ENCODE measurements at places on chromosomes 16 and 17.

- DNase-seq: no peak
Observed at GRCh38 chr16:62872339-62872738, 836.1 kb upstream of the CDH8 start.

- DNase-seq: no peak
Observed at GRCh38 chr17:42002792-42003301, 14.4 kb downstream of the DNAJC7 start.

DNA sequence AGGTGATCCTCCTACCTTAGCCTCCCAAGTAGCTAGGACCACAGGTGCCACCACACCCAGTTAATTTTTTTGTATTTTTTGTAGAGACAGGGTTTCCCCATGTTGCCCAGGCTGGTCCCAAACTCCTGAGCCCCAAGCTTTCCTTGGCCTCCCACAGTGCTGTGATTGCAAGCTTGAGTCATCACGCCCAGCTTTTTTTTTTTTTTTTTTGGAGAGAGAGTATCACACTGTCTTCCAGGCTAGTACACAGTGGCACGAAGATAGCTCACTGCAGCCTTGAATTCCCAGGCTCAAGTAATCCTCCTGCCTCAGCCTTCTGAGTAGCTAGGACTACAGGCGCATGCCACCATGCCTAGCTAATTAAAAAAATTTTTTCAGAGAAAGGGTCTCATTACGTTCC, 27.2 kb downstream of the HEATR9 start:
- DNase-seq: no peak

- no peak for DNase-seq
Observed at GRCh38 chr16:86664522-86665318, 86.4 kb downstream of the FOXL1 start.

GRCh38 chr16:81693744-81694303, 85.3 kb upstream of the PLCG2 start:
- no peak for DNase-seq

- DNase-seq: no peak
Observed at GRCh38 chr16:11240636-11241473, 15.1 kb downstream of the SOCS1 start.

- DNase-seq: no peak
Observed at GRCh38 chr17:69367298-69367697, 40.4 kb upstream of the ABCA5 start.

GRCh38 chr16:46690281-46691178, 1.1 kb downstream of the ORC6 start:
- no peak for DNase-seq

DNA sequence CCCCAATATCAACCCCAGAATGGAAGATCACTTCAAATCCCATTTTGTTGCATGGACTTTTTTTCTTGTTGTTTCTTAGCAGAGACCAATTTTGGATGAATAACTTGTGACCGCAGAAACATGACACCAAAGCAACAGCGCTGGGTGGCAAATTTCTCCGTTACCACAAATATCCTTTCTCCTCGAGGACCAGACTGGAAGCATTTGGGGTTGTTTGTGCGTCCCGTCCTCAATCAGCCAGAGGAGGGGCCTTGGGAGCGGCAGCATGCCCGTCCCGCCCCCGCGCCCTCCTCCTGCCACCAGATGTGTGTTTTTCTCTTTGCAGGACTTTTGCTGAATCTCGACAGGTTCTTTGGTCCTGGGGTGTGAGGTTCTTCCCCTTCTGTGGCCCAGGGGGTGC, 282.5 kb upstream of the FOXF1 start:
- DNase-seq: no peak

DNA sequence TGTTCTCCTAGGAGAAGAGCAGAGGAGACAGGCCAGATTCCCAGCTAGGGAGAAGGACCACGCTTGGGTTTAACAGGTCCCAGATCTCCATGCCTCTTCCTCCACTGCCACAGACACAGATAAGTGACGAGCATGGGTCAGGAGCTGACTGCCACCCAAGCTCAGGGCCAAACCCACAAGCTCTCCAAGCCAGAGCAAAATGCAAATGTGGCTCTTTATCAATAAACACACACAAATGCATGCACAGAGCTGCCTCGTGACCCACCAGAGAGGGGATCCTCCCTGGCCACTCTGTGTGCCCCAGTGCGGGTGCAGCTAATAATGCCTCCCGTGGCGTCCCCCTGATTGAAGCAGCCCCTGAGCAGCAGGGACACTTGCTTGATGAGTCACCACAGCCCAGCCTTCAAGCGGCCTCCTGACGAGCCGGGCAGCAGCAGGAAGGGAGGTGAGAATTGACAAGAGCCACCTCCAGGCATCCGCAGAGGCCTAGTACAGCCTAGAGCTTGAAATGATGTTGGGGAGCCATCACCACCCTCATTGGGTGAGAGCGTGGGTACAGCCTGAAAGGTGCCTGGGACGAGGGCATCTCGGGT, 143.9 kb downstream of the CCDC182 start:
- no peak for DNase-seq

DNA sequence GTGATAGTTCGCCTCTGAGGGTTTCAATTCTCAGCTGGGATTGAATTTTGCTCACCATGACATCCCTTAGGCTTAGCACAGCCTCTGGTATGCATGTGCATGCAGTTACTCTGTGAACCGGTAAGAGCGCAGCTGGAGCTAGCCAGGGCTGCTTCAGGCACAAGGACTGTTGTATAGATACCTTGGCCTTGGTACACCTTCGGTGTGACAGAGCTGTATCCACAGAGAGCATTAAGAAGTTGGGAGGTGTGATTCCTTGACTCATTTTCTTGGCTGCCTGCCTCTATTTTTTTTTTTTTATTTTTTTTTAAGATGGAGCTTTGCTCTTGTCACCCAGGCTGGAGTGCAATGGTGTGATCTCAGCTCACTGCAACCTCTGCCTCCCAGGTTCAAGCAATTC, 2.2 kb upstream of the NUTF2 start:
- no peak for DNase-seq

DNA sequence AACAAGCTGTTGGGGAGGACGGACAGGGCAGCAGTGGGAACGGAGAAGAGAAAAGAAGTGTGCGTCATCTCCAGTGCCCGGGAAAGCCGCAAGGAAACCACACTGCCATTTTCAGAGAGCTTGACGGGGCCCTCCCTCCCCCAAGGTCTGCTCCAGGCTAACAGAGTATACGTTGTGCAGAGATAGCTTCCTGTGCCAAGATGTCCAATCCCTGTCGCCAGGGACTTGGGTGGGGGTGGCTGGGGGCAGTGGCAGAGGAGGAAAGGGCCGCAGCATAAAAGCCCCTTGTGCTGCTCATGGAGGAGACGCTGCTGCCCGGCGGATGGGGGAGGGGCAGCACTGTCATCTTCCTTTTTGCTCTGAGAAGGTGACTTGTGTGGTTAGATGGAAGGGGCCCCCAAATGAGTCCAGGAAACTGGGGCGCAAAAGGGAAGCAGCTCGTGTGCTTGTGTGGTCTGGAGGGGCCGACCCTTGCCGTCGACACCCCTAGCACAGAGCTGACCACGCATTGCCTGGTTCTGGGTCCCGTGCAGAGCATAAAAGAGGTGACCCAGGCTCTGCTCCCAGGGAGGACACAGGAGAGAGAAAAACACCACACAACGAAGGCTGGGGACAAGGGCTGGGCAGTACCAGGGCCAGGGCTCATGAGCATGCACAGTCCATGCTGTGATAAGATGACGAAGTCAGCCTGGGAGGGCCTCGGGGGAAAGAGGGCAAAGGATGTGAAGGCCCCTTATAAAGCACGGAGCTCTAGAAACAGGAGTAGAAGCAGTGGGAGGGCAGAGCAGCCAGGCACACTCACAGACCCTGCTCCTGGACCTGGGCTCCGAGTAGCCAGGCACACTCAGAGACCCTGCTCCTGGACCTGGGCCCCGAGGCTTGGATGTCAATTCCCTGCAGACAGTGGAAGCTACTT, 372.7 kb downstream of the SLC39A11 start:
- DNase-seq: peak; percentile 14

- no peak for DNase-seq
Observed at GRCh38 chr16:49495596-49496355, 122.2 kb downstream of the C16orf78 start.

GRCh38 chr17:68719431-68719830, 118.3 kb upstream of the FAM20A start:
- DNase-seq: no peak

- no peak for DNase-seq
Observed at GRCh38 chr16:1791256-1791942, 2.1 kb downstream of the IGFALS start.

GRCh38 chr16:19123535-19124178, 9.9 kb downstream of the ITPRIPL2 start:
- no peak for DNase-seq

GRCh38 chr16:87351320-87351698, 32.3 kb downstream of the FBXO31 start:
- no peak for DNase-seq

- DNase-seq: no peak
Observed at GRCh38 chr17:36625188-36625587, 23.8 kb downstream of the MRM1 start.

DNA sequence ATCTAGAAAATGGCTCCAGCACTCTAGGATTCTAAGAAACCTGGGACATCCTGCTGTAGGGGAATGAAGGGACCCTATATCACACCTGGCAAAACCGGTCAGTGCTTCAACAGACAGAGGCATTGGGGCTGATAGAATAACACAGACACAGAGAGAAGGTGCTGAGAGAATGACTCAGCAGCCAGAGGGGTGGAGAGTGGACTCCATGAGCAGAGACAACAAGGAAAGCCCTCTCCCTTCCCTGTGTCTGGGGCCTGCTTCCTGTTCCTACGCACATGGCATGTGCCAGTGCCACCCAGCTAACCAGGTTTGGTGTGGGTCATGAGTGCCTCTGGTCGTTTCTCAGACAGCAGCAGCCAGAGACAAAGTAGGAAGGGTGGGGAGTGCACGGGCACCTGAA, 140.3 kb downstream of the CCT6B start:
- DNase-seq: no peak

GRCh38 chr16:69775563-69775962, 13.4 kb downstream of the WWP2 start:
- no peak for DNase-seq

GRCh38 chr16:48433116-48433849, 48.1 kb upstream of the SIAH1 start:
- DNase-seq: no peak

GRCh38 chr17:81563861-81564586, 11.9 kb upstream of the FAAP100 start:
- no peak for DNase-seq

- DNase-seq: no peak
Observed at GRCh38 chr16:3182608-3183444, 5.2 kb upstream of the OR1F1 start.

- DNase-seq: no peak
Observed at GRCh38 chr16:50311134-50311528, 44.8 kb downstream of the ADCY7 start.

DNA sequence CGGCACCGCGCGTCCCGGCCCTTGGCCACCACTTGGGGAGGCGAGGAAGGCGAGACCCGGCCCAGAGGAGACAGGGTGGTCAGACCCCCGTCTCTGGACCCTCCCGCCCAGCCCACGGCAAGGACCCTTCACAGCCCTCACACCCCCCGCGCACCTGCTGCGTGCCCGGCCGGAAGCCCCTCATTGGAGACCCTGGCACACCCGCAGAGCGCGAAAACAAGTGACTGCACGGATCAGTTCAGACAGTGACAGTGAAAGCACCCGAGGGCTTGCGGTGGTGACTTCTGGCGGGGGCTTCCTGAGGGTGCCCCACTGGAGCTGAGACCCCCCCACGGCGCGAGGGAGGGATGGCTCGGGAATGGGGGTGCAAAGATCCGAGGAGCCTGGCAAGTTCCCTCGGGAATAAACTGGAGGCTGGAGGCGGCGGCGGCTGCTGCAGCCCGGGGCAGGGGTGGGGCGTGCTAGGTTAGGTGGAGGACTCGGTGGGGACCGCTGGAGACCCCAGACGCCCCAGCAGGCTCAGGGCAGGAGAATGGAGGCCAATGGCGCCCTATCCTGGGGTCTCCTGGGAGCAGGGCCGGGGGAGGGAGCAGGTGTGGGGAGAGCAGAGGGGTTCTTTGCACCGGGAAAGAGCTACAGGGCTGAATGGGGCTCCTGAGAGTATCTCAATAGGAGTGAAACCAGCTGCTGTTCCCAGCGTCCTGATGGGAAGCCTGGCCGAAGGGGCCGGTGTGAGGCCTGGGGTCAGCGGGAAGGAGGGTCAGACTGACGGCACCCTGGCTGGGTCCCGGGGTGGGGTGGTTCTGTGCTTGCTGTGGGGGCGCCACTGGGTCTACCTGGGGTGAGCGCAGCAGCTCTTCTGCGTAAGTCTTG, 824 bp upstream of the FBXL16 start:
- DNase-seq: no peak

DNA sequence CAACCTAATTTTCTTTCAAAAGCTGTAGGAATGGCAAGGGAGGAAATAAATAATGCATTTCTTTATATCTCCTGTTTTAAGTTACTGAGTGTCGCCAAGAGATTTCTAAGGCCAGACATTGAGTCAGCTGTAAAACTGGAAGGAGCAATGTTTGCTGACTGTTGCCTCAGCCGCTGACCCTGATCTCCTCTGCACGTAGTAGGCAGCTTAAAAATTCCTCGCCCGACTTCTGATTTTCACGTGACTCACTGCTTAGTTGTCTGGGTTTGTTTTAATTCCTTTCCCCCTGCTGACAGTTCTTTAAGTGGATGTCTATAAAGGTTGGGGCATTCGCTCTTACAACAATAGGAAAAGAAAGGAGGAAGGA, 100.6 kb downstream of the WWOX start:
- DNase-seq: no peak

- DNase-seq: no peak
Observed at GRCh38 chr16:28863929-28864793, 518 bp downstream of the SH2B1 start.

GRCh38 chr17:4175921-4176807, 33.2 kb downstream of the CYB5D2 start:
- DNase-seq: no peak

- DNase-seq: no peak
Observed at GRCh38 chr16:11235703-11235991, 20.4 kb downstream of the SOCS1 start.

DNA sequence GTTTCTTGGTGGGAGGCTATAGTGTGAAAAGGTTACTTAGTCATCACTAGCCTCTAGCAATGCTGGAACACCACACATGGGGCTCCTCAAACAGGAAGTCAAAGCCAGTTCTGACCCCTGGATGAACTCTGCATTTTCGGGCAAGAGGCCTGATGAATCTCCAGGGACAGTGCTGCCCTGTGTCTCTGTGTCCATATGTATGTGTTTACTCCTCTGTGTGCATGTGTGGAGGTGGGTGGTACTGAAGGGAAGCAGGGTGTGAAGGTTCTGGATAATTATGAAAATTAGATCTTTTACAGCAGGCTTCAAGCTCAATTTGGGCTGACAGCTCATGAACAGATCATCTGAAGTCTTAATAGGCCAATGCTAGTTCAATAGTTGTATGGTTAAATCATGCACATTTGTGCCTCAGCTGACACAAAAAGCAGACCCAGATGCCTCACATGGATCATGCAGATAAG, 133.6 kb downstream of the SNX11 start:
- DNase-seq: no peak

All from amygdala (tissue), 56 donors.